NCI-H187 (cell line): ENCODE measurements at places on chromosomes 2 and 18.

DNA sequence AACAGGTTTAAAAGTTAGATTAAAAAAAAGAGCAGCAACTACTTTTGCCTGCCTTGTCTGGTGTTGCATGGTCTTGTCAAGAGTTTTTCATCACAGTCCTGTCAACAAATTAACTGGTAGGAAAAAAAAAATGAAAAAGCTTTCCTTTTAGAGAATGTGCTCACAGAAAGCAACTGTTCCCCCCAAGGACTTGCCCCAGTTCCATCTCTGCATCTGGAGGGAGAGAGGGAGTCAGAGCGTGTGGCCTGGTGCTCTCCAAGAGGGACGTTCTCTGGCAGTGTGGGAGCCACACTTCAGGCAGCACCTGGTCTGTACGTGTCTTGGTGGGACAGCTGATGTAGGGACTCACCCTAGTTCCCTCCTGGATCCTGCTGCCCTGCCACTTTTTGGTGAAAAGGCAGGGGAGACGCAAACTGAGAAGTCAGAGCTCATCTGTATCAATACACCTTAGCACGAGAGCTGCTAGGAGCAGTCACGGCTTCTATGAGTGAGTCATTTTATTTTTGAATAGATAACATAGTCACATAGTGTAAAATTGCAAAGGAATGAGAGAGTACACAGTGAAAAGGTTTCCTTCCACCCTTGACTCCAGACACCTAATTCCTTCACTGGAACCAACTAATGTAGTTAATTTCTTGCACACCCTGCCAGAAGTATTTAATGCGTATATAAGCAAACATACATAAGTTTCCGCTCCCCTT is 172.5 kb upstream of the MGAT5 start:
- DNase-seq = no peak

GRCh38 chr2:130337735-130338325 is 4.9 kb upstream of the IMP4 start:
- no peak for DNase-seq

- DNase-seq = no peak
Observed at GRCh38 chr2:48424866-48425265, 105.1 kb upstream of the STON1 start.

DNA sequence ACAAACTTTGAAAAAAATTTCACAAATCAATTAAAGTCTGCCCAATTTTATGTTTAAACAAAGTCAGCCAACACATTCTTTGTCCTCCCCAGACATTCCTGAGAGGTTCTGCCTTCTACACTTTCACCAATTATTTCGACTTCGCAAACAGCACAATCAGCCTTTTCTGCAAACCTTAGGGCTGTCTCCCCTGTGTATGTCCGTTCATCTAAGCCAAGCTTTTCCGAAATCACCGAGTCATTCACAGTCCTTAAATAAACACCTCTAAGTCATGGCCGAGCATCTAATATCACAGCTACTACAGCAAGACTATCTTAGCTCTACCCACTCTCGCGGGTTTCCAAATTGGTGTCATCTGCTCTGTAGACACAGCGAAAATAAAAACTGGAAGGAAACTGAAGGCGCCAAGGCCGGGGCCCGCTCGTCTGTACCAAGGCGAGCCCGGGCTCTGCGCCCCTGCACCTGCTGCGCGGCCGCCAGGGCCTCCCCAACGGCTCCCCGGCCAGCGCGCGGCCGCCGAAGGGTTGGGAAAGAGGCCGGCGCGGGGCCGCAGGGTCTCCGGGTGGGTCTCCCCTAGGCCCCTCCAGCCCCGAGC is 730 bp downstream of the ODC1 start:
- DNase-seq = peak; percentile 49

GRCh38 chr2:207040696-207041095 is 101.4 kb downstream of the CPO start:
- DNase-seq = no peak

- DNase-seq = no peak
Observed at GRCh38 chr18:76386886-76387285, 108.2 kb downstream of the ZNF516 start.

DNA sequence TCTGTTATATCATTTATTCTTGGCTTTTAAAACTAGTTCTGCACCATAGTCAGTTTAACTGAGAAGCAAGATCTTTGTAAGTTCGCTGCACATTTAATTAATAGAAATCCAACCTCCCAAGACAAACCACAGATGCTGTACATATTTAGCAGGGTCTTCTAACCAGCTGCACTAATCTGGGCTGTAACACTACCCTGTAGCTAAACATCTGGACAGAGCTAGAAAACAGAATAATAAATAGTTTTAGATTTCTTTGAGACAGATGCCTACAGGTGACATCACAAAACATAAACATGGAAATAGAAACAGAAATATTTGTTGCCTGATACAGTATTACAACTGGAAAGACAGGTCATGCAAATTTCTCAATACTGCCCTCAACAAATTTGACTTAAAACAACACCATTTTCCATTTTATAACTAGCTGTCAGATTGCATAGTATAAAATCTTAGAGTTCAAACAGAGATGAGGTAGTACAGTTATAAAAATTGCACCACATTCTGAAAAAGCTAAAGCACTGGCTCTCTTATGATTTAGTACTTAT is 315.1 kb downstream of the NR4A2 start:
- no peak for DNase-seq

- DNase-seq = no peak
Observed at GRCh38 chr2:133561045-133561852, 7.0 kb downstream of the NCKAP5 start.

GRCh38 chr2:96240341-96241038 is 25.3 kb downstream of the TMEM127 start:
- DNase-seq = no peak

DNA sequence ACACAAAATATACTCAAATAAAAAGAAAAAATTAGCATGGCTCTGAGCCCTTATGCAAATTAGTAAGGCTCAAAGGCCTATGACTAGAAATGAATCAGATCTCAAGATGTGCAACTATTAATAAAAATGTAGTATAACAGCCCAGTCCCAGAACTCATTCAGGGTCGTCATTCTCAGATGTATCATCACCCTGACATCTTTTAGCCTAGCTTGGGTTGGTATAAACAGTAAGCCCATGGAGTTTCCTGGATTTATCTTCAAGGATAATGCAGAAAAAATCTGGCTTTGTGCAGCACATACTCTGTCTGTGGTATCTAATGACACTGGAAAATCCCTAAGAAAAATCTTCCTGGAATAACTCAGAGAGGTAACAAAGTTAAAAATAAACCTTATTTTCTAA is 239.3 kb downstream of the ZNF385B start:
- DNase-seq = no peak

GRCh38 chr18:21550510-21550970 is 50.0 kb downstream of the ESCO1 start:
- no peak for DNase-seq

DNA sequence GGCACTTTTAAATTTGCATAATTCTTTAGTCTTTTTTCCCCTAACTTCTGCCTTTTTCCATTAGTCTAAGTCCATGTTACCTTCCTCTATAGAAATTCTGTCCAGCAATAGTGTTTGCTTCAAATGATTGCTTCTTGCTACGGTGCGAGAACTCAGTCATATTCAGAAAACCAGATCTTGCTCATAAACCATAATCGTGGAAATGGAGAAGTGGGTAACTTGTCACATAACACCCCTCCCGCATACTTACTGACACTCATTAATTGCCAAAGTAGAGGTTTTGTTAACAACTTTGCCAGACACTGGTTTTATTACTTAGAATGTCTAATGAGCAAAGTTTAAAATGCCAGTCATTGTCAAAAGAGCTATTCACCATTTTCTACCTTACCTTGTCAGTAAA is 94.3 kb upstream of the TWSG1 start:
- DNase-seq = no peak

- no peak for DNase-seq
Observed at GRCh38 chr2:45282646-45283045, 273.4 kb upstream of the SIX2 start.

DNA sequence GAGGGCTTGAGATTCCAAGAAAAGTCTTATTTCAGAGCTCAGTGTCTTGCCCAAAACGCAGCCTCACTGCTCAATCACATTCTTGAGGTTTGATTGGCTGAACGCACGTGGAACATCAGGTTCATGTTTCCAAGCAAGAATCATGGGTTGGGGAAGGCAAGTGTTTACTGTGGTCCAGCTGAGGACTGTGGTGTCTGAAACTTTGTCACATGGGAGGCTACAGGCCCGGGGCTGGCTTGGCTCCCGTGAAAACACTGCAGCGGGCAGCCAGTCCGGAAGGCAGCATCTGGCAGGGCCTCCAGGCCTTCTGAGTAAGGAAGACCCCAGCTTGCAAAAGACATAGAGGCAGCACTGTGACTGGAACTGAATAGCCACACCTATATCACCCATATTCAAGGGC is 84.7 kb downstream of the POLR1A start:
- DNase-seq = no peak

DNA sequence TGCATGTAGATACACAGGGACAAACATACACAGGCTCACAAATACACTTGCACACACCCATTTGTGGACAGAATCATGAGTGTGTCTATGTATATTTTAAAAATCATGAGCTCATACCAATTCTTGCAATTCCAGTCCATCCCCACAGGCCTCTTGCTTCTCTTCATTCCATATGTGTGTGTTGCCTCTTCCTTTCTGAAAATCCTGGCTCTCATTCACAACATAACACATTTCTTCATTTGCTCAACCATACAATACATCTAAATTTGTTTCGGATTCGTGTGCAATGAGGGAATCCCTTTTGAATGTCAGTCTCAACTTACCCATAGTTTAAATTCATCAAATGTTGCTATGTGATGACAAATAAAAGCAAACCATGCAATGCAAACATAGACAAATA is 51.4 kb downstream of the GNAL start:
- DNase-seq = no peak

GRCh38 chr2:41657226-41657625 is 390.6 kb upstream of the PKDCC start:
- no peak for DNase-seq

DNA sequence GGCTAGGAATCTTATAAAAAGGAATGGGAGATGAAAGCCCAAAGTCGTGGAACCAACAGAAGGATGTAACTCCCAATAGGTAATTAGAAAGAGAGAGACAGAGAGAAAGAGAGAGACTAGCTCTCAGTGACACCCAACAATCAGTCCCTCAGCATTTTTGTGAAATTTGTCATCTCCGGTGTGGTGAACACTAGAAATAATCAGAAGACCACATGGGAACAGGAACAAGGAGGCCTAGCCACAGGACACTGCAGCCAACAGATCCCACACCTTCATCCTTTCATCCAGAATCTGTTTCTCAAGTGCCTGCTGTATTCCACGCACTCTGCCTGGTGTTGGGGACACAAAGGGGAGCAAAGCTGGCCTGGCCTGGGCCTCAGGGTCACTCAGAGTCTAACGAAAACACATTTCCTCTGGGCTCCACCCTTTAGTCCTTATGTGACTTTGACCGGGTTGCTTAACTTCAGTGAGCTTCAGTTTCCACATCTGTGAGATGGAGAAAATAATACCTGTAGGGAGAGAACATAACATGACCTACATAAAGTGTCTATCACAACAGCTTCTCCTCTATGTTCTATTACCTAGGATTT is 53.1 kb downstream of the EHD3 start:
- no peak for DNase-seq

DNA sequence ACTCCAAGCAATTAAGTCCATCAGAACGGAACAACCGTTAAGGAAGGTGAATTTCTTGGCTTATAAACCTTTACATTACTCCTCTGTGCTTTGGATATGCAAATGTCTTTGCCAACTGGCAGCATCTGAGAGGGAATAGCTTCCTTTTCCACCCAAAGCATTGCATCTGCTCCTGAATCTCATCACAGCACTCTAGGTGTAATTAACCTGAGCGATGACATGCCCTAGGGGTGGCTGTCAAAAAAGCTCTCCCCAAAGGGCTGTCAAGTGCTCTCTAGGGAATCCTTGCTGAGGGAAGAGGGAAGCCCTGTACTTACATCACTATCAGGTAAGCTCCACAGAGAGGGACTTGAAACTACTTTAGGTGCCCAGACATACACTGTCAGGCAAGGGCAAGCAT is 5.5 kb upstream of the SMARCAL1 start:
- peak; percentile 38 for DNase-seq

DNA sequence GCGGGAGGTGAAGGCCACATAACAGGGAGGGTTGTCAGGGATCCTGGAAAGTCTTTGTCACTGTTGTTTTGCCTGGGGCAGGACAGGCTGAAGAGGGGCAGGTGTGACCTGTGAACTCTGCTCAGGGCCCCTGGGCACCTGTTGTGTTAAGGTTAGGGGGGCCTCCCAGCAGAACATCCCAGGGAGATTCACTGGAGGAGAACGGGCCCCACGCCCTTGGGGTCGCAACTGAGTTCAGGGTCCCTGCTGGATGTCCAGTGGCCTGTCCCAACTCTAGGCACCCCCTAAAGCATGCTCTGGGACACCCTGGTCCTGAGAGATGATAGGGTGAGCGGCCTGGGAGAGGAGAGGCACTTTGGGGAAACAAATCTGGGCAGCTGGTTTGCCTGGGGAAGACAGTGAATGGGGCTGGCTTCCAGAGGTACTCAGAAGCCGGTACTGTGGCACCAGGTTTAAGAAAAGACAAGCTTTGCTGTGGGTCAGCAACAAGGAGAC is 22.9 kb downstream of the GPR35 start:
- no peak for DNase-seq

DNA sequence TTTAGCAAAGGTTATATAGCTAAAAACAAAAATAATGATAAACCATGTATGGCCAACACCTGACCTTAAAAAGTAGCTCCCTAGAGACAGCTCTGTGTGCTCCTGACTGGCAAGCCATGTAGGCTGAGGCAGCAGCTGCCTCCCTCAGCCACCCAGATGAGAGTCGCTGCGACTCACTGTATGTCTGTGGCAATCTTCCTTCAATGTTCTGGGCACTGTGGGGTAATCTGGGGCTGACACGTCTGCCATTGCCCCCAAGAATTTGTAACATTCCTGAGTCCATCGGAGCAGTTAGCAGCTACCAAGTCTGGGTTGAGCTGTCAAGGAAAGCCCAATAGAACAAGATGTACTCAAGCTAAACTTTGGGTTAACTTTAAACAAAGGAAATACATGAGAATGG is 106.4 kb upstream of the DAPL1 start:
- DNase-seq = no peak

GRCh38 chr2:204611017-204611631 is 65.8 kb downstream of the PARD3B start:
- no peak for DNase-seq

- DNase-seq = no peak
Observed at GRCh38 chr2:55775828-55776227, 82.2 kb upstream of the PNPT1 start.

DNA sequence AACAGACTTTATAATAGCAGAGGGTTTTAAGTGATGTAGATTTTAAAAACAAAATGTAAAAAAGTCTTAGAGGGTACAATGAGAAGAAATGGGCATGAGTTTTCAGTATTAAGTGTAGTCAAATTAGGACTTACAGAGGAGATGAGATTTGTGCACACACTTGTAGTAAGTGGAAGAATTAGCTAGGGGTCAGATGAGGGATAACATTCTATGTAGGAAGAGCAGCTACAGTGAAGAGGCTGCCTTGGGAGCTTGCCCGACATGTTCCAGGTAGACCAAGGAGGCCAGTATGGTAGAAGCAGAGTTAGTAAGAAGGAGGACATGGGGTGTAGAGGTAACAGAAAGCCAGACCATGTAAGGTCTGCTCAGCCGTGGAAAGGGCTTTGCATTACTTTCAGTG is 189.2 kb upstream of the DSEL start:
- no peak for DNase-seq
